ENCODE measurements at places on chromosomes 2 and 18. TPM values are rescaled to one million over a fixed set of nuclear protein-coding genes. Genes with fewer than 3 reads are reported as not detected.

GRCh38 chr2:169683425-169684134, 10.6 kb downstream of the CFAP210 start:
- no peak for DNase-seq

Gene LOXL3
- 12.1 TPM for total RNA-seq

- DNase-seq, result no peak
Measured at GRCh38 chr2:104584393-104584792, 269.5 kb upstream of the POU3F3 start.

DNA sequence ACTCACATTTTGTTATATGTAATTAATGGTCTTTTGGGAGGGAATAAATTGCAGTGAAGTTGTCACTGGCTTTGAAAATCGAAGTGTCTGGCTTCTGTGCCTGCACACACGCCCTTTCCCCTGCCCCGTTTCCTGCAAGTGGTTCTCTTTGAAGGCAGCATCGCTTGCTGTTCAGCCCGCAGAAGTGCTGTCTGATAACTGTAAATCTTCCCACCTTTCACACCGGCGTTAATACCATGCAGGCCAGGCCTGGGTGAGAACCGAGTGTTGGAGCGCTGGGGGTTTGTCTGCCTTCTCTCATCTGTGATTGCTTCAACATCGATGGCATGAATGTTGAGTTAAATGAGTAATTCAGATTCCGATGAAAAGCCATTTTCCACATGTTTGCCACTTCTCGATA, 37.9 kb upstream of the RPL31 start:
- no peak for DNase-seq

Gene CDH19
- 1.2 TPM for total RNA-seq

Measured in lower lobe of right lung (tissue), 2 donors.